Subcutaneous preadipocyte (primary cell): ENCODE measurements at places on chromosomes 5 and 9. TPM values are rescaled to one million over a fixed set of nuclear protein-coding genes. Genes with fewer than 3 reads are reported as not detected.

Gene LAMC3
- total RNA-seq, result 0.20 and 0.37 TPM in 2 replicates

Gene ASPN
- total RNA-seq, result 0.78 and 3.3 TPM in 2 replicates

Gene TRIM7
- total RNA-seq, result 10.3 and 13.5 TPM in 2 replicates

Gene BTNL3
- not detected in 2 replicates for total RNA-seq

Gene JAKMIP2
- 0.39 and 1.1 TPM in 2 replicates for total RNA-seq

Gene GPSM1
- 34.2 and 50.8 TPM in 2 replicates for total RNA-seq

Gene APBA1
- 2.9 and 3.1 TPM in 2 replicates for total RNA-seq

Gene ZNF462
- total RNA-seq, result 18.0 and 23.9 TPM in 2 replicates

Gene MAMDC2
- 1.4 and 1.8 TPM in 2 replicates for total RNA-seq

Gene GABRA1
- total RNA-seq, result not detected in 2 replicates

Gene ENTPD2
- not detected in 2 replicates for total RNA-seq

Gene SLC6A18
- not detected in 2 replicates for total RNA-seq

Gene CNTLN
- 12.5 and 17.4 TPM in 2 replicates for total RNA-seq

Gene SPATA31C1
- not detected in 2 replicates for total RNA-seq

Gene PCDHB5
- under 0.01 and 0.20 TPM in 2 replicates for total RNA-seq

Gene BSPRY
- not detected in 2 replicates for total RNA-seq

Gene PCDHA12
- not detected in 2 replicates for total RNA-seq

Gene GNPDA1
- 47.4 and 54.3 TPM in 2 replicates for total RNA-seq

Gene CDX1
- not detected in 2 replicates for total RNA-seq

Gene MEIKIN
- not detected in 2 replicates for total RNA-seq

Gene SLC27A6
- total RNA-seq, result under 0.01 and 0.37 TPM in 2 replicates

Gene HARS2
- total RNA-seq, result 22.4 and 23.1 TPM in 2 replicates

Gene CCDC192
- total RNA-seq, result not detected in 2 replicates

Gene PCDHGB3
- total RNA-seq, result 2.2 and 2.9 TPM in 2 replicates
